Stimulated activated CD8-positive, alpha-beta memory T cell treated with anti-CD3 and anti-CD28 coated beads, Interleukin-4, amount 100 ng/mL, for 4 hours (primary cell): ENCODE measurements at places on chromosomes 12 and 14.

DNA sequence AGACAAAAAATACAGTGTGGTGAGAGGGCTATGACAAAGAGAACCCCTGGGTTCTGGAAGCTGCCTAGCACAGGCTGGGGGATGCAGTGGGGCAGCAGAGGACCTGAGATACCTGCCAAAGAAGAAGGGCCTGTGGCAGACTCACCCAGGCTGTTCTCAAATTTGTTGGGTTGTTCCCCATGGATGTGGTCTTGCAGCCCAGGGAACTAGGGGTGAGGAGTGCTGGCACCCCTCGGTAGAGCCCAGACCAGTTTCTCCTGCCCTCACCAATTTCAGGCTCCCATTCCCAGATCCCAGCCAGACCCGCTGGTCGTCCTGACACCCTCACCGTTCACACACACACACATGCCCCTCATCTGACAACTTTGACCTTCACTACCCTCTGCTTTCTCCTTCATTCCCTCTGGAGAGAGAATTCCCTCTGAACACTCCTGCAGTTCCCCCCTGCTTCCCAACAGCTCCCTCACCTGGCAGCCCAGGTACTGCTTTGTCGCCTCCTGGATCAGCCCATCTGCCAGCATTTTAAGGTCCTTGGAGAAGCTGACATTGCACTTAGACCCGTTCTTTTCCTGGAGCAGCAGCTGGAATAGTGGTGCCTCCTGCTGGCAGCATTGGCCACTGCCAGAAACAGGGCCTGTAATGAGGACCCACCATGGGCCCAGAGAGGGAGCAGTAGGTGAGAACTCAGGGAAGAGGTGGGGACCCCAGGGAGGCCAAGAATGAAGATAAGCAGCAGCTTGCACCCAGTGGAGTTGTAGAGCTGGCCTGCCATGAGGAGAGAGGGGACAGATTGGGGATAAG is 5.9 kb upstream of the GDF11 start:
- DNase-seq = no peak

DNA sequence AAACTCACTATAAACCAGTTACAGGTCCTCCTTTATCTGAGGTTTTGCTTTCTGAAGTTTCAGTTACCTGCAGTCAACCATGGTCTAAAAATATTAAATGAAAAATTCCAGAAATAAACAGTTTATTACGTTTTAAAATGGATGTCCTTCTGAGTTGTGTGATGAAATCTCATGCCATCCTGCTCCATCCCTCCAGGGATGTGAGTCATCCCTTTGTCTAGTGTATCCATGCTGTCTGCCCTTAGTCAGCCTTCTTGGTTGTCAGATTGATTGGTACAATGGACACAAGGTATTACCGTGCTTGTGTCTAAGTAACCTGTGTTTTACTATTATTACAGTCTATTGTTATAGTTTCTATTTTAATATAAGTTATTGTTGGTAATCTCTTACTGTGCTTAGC is 328.3 kb downstream of the APAF1 start:
- DNase-seq = no peak

DNA sequence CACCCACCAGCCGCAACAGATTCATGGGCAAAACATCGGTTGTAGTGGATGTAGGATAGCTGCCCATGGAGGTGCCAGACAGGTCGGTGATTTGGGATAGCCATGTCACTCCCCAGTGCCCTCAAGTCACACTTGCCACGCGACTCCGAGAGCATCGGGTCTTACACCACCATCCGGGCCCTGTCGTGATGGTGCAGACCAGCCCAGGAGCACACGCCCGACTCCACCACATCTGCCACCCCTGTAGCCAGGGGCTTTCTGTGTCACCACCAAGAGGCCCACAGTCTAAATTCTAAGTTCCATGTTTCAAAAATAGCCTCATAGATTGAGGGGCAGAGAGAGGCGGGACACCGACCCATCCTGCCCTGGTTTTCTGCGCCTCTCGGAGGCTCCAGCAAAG is 18.0 kb downstream of the FOXN4 start:
- no peak for DNase-seq

DNA sequence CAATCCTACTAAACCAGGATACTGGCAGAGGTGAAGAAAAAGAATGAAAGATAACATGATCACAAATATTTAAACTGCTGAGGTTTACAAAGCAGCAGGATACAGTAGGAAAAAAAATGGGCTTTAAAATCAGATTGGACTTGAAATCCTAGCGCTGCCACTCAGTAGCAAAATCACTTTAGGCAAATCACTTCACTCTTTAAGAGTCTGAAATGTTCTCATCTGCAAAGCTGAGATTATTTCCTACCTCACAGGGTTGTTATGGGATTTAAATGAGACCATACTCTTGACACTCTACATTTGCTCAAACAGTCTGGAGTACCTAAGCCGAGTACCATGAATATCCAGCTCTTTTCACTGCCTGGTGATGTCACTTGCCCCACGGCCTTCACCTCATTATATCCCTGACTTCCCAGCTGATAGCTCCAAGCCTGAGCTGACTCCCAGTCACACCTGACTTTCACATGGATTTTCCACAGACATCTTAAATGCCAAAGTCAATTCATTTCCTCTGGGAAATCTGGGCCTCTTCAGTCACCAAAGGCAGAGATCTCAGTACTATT is 60.2 kb downstream of the UBR7 start:
- no peak for DNase-seq

- DNase-seq = no peak
Observed at GRCh38 chr12:1083151-1083888, 92.3 kb downstream of the ERC1 start.

- no peak for DNase-seq
Observed at GRCh38 chr12:51953864-51954263, 2.4 kb downstream of the ACVR1B start.

DNA sequence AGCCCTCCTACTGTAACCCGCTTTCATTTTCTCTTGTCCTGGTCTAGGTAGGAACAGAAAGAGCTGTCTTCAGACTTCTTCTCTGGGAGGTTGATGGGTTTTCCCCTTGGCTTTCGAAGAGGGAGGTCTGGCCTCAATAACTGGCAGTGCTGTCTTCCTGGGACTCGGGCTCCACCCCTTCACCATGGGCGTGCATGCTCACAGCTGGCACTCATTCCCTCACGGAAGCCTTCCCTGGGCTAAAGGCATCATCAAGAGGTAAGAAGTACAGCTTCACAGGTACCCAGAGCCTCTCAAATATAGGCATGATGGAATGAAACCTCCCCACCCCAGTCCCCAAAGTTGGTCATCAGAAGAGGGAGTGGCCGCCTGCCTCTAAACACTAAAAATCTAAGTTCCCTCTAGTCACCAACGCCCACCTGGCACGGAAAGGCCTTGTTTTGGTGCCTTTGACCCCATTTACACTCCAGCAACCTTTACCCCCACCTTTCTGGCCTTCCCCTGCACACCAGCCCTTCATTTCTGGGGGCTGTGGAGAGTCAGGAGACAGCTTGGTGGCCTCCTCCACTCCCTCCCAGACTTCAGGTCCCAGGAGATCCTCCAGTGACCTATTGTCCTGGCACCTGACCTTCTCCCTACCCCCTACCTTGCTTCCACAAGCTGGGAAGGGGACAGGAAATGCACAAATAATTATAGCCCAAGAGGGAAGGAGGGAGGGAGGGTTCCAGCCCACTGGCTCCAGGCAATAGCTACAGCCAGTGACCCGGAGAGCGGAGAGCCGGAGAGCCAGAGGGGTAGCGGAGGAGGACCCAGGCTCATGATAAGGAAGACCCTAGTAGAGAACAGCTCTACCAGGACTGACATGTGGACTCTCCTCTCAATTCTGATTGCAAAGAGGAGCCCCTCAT is 2.8 kb downstream of the RAPGEF3 start:
- DNase-seq = no peak

DNA sequence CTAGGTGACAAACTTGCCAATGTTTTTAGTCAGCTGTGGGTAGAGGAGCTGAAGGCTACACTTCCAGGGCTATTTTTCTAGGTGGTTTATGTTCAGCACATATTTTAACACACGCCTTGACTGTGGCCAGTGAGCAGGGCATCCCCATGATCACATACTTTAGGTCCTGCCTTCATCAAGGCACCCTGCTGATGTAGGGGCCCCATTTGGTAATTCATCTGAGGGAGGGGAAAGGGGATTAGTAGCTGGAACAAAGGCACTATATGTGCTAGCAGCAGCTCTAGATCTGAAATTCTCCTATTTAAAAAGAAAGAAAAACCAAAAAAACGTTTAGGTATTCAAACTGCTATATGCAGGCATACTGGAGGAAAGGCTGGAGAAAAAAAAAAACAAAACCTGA is 14.5 kb downstream of the EGLN3 start:
- no peak for DNase-seq

DNA sequence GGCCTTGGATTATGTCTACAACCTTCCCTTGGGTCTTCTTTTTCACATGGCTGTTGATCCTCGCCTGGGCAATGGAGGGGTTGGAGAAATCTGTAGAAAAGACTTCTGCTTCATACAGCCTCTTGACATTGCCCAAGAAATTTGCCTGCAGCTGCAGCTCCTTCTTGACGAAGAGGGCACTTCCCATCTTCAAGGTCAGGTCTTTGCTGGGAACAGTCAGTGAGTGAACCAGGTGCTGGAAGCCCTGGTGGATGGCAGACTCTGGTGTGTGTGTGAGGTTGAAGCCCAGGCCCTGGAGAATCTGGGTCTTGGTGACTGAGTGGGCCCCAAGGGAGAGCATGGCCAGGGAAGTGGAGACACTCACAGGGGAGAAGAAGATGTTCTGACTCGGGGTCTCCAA is 6.7 kb downstream of the SERPINA9 start:
- no peak for DNase-seq

DNA sequence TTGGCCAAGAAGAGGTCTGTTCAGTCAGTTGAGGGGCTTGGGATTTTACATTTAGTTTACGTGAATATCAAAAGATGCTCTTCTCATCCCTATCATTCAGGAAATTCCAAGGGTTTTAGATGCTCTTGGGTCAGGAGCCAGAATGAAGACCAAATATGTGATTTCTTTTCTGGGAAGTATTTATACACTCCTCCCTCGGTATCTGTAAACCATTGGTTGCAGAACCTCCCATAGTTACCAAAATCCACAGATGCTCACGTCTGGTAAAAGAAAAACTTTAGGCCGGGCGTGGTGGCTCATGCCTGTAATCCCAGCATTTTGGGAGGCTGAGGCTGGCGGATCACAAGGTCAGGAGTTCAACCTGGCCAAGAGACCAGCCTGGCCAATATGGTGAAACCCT is 75.9 kb downstream of the TNFAIP2 start:
- no peak for DNase-seq

DNA sequence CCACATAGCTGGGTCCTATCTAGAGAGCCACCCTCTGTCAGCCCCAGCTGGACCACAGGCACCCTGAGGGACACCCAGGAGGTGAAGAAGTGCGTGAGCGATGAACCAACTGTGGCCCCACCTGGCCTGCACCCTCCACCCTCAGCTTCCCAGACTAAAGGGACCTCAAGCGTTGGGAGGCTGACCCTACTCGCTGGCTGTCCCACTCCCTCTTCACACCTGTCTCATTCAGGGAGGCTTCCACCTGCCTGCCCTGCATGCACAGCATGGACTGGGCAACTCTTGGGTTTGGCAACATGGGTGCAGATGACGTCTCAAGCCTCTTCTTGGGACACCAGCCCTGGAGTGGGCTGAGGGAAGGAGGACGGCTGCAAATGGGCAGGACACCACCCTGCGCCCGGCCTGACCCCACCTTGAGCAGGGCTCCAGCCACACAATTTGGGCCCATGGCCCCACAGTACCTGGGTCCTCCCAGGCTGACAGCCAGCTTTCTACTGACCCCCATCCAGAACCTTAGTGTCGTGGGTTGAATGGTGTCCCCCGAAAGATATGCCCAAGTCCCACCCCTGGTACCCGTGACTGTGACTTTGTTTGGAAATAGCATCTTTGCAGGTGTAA is 2.1 kb downstream of the TMEM179 start:
- no peak for DNase-seq

- DNase-seq = no peak
Observed at GRCh38 chr14:20644520-20644919, 3.0 kb upstream of the OR6S1 start.

DNA sequence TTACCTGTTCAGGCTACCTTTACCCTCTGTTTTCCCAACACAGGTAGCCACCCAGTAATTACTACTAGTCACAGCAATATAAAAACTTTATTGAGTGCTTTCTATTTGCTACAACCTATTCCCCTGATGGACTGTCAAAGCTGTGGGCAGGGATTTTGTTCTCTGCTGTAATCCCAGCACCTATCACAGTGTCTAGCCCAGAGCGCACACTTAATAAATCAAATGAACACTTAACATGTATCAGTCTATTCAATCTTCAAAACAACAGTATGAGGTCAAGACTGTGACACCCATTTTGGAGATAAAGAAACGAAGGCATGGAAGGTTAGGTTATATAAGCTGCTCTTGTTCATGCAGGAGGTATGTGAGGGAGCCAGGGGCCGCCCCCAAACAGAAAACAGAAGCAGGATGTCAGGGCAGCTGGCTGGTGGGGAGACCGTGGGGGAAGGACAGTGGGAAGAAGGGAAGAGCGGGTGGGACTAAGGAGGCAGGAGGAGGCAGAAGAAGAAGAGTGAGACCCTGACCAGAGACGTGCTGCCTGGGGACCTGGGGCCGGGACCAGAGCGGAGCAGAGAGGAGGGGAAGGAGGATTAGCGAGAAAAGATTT is 1.7 kb downstream of the TNFRSF1A start:
- DNase-seq = no peak

DNA sequence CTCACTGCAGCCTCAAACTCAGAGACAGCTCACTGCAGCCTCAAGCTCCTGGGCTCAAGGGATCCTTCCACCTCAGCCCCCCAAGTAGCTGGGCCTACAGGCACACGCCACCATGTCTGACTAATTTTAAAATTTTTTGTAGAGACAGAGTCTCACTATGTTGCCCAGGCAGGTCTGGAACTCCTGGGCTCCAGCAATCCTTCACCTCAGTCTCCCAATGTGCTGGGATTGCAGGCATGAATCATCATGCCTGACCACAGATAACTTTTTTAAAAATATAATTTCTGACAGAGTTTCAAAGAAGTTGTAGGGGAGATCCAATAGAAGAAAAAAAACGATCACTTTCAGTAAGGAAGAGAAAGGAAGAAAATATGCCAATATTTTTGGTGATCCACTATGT is 189.7 kb upstream of the CDKN3 start:
- no peak for DNase-seq

DNA sequence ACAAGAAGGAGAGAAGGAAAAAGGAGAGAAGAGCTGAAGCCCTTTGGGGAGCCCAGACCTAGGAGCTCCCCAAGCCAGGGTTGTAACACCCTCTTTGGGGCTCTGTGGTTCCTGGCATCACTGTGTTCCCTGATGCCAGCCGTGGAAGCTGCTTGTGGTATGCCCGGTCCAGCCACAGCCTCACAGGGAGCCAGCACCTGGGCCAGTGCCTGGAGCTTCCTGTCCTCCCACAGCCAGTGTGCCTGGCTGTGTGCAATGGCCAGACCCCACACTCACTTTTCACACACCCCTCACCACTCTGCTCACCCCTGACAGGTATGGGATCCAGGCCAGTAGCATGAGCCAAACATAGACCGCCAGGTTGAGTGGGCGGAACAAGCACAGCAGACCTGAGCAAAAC is 834.7 kb downstream of the FLRT2 start:
- no peak for DNase-seq
